Activated CD8-positive, alpha-beta memory T cell treated with anti-CD3 and anti-CD28 coated beads, Interleukin-2, amount 10 ng/mL, durations not matched to agents 7 days and 5 days (primary cell): ENCODE measurements at places on chromosomes 1 and 21.
A peak's percentile ranks its signal among the peaks of the same experiment; 100 is the strongest.

- no peak for DNase-seq
These were observed 508.7 kb downstream of the DPYD start for GRCh38 chr1:97412166-97412565.

- DNase-seq = no peak
These were observed 763.3 kb upstream of the BRINP3 start for GRCh38 chr1:191240925-191241324.

DNA sequence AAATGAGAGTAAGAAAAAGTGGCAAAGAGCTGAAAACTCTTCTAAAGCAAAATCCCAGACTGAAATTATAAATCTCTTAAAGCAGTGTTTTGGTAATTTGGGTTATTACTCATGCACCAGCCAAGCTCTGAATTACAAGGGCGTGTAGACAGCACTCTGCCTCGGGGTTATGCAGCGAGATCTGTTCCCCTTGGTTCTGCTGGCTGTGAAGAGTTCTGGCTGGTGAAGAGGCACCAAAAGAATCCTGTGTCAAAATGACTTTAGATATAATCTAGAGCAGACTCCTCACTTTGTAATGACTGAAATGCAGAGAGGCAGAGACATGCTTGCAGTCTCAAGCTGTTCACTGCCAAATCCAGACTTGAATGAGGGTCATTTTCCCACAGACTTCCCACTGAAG, 461.8 kb upstream of the CXADR start:
- DNase-seq = no peak

GRCh38 chr1:903721-904271, 19.9 kb upstream of the SAMD11 start:
- peak; percentile 40 for DNase-seq

DNA sequence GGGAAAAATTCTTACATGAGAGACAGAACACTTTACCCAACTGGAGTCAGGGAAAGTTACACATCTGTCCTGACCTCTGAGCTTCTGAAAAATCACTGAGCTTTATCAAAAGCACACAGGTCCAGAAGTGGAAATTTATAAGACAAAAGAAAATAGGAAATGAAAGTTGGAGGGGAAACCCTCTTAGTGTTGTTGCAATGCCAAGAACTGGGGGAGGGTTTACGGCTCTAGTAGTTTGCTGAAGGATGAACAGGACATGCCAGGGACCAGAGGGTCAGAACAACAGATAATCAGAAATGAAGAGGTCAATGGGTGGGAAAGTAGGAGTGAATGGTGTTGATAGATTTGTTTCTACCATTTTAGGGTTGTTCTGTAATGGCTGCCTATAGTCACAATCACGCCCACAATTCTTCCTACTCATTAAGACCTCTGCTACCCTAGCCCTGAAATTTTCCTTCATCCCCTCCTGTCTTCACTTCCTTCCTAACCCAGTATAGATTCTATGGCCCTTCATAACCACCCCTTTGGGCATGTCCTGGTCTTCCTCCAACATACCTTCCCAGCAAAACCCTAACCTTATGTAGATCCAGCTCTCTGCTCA, 30.3 kb upstream of the FMOD start:
- DNase-seq = no peak

- DNase-seq = no peak
These were observed 31.9 kb downstream of the GLUL start for GRCh38 chr1:182359645-182360044.
